ENCODE measurements at places on chromosomes 7 and 10.

DNA sequence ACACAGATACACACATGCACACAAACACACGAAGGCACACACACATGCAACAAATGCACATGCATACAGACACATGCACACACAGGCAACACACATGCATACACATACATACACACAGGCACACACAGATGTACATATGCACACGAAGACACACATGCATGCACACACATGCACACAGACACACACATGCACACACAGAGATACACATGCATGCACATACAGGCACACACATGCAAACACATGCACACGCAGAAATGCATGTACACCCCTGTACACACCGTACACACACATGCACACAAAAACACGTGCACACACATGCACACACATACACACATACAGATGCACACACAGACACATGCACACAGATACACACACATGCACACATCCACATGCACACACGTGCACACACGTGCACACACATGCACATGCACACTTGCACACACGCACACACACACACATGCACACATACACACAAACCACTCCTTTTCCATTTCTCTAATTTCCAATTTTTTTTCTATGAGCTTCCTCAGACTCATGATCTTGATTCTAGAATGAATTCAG lies 63.3 kb upstream of the CCZ1B start:
- no peak for DNase-seq

GRCh38 chr7:157116762-157117161 lies 22.0 kb upstream of the UBE3C start:
- DNase-seq, result no peak

DNA sequence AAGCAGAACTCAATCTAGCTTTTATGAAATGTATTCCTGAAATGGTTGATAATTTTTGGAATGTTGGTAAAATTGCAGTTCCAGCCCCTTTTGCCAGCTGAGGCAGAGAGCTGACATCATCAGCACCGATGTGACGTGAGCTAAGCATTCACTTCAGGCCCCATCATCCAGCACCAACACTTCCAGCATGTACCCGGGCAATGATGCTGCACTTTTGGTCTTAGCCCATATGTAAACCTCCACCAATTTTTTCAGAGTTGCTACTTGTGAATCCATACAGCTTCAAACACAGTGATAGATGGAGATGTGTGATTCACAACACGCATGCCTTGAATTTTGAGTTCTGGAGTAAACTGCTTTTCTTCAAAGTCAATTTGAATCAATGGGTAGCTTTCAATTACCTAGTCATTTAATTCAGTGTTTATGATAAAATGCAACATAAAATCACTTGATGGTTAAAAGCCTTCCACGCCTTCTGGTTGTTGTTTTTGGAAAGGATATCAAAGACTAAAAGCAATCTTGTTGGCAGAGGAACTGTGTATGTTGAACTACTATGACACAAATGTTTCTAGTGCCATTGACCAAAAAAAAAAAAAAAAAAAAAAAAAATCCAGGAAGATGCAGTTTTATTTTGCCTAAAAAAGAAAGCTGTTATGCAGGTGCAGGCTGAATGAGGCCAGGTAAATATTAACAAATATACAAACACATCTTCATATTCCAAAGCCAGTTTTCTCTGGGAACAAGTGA lies 73.9 kb downstream of the NRP1 start:
- no peak for DNase-seq

DNA sequence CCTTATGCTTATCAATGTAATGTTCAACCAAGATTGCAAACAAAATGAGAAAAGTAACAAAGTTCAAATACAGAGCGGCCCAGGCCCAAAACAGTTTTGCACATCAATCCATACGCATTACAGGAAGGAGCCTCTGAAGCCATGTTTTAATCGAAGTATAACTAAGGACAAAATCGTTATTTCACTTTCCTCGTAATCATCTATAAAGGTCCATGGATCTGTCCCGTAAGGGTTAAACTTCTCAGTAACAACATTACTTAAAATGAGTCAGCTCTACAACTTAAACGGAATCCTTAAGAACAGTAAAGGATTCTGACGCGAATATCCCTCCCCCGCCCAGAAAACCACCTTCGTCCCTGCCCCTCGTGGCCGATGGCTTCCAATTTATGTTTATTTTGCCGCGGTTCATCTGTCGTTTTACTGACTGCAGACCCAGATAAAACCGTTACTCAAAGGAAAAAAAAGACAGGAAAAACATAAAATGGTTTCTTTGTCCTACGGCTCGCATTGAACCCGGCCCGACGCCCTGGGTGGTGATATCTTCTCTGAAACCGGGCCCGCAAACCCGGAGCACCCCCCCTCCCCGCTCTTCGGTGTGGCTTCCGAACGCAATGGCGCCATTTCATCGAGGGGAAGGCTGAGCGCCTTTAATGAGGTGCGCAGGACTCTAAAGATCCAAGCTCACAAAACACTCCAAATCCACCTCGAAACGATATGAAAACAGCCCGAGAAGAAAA lies 1.1 kb downstream of the HNRNPA2B1 start:
- peak; percentile 62 for DNase-seq

GRCh38 chr10:108454224-108454623 lies 1289.7 kb upstream of the SORCS1 start:
- no peak for DNase-seq

DNA sequence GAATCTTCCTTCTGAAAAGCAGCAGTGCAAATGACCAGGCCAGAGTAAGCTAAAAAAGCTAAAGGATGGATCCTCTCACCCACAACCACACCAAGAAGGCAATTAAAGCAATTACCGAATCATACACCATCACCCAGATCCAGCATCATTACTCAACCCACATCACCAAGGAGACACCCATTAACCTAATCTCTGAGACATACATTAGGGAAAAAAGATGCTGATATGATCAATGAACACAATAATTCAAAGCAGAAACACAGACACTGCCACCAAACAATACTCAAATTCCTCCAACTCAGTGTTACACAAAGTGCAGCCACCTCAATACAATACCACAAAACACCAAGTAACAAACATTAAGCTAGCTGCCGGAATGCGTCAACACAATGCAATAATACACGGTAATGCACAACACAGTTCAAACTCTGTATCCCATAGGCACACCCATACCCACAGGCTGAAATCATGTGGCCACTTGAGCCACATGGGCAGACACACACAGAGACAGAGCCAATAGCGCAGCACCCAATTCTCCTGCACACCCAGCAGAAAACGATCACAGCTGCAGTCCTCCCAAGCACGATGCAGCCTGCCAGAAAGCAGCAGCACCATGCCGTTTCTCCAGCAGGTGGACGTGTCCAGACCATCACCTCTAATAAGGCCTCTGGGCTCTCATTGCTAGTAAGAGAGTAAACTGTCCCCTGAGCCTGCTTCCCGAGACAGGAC lies 21.5 kb downstream of the PAX2 start:
- no peak for DNase-seq

DNA sequence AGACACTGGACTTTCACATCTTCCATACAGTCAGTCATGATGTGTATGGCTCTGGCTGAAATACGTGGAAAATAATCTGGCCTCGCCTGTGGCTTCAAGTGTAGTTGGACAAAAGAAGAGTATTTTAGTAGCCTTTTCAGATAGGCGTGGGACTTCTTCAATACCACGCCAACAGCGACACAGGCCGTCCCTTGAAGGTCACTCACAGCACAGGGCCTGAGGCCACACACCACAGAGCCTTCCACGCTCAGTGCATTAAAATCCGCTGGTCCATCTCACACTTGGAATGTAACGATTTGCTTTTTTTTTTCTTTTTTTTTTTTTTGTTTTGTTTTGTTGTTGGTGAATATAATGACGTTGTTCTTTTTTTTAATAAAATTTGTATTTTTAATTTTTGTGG lies 51.8 kb upstream of the SUN1 start:
- no peak for DNase-seq

- DNase-seq, result peak; percentile 33
Observed at GRCh38 chr10:86506499-86506898, 15.1 kb downstream of the WAPL start.

- no peak for DNase-seq
Observed at GRCh38 chr7:34497153-34497777, 160.8 kb upstream of the NPSR1 start.

GRCh38 chr10:71743089-71743838 lies 23.7 kb upstream of the C10orf105 start:
- DNase-seq, result no peak

DNA sequence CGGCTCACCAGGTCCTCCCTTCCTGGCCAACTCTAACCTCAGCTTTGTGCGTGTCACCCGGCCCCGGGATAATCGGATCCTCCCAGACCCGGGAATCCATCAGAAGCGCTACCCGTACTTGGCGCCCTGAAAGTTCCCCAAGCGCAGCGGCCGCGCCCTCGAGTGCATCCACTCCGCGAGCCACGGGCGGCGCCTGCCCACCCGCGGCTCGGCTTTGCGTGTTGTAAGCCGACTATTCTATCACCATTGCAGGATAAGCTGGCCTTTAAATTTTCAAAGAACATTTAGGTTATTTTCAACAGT lies 35.7 kb upstream of the EBLN1 start:
- no peak for DNase-seq

DNA sequence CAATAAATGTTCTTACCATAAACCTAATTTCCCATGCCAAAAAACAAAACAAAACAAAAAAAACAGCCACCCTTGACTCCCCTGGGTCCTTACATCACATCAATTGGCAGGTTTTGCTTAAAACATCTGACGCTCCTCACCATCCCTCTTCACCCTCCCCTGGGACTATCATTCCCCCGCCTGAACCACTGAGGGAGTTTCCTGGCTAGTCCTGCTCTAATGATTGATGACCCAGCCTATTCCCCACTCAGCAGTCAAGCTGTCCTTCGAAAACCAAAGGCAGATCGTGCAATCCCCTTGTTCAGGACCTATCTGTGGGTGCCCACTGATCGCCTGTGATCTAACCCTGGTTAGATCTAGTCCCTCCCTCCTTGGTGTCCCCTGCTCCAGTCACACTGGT lies 11.2 kb upstream of the FRMPD2 start:
- DNase-seq, result no peak

DNA sequence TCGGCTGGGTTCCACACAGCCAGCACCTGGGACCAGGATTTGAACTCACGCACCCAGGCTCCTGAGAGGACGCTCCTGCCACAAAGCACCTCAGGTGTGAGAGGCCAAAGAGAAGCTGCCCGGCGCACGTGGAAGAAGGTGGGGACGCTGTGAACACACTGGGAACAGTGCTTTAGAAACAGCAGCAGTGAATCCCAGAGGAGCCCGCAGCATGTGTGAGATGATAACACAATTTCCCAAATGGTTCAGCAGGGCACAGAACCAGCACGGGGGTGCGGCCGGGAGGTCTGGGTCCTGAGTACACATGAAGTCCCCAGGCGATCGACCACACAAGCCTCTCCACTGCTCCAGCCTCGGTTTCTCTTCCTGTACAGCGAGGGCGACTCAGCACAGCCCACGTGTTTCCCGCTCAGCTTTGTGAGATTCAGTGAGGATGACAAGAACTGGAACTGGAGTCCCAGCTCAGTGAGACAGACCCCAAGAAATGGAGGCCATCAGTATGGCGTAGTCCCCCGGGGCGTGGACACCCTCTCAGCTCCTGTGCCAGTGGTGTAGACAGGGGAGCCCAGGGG lies 188.3 kb downstream of the MAD1L1 start:
- DNase-seq, result no peak

DNA sequence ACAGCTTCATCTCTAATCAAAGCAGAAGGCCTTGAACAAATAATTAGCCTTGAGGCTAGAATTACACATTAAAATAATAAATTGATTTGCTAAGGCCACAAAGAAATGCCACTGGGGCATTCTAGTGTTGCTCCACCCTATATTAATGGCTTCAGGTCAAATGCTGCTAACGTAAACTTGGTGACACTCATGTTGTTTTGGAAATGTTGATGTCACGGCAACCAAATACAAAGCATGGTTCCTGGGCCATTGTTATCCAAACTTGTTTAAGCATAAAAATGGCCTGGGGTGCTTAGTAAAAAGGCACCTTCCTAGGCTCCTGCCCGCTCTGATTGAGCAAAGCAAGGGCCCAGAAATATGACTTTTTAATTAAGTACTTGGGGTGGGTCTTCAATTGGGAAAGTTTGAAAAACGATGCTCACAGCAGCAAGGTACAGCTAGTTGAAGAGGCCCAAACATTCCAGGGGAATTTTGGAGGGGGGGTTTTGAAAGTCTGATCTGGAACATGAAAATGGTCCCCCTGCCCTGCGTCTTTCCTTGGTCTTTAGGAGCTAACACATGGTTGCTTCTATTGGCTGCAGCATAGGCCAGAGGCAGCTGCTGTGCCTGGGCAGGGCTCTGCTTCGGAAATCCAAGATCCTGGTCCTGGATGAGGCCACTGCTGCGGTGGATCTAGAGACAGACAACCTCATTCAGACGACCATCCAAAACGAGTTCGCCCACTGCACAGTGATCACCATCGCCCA lies 67.8 kb downstream of the ABCC2 start:
- DNase-seq, result no peak

DNA sequence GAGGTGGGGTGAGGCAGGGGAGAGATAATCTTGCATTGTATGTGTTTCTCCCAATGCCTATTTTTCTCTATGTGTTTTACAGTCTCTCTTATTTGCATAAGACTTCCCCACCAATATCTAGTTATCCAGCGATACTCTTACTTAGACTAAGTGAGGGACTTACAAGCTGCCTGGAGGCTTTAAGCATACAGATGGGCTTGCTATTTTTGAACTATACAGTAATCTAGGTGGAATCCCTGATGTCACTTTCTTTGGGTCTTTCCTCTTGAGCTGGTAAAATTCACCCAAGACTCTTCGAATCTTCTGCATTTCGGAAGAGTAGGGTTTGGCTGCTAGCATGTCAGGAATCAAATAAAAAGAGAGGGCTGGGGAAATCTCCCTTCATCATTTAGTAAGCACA lies 76.6 kb downstream of the NDUFB2 start:
- DNase-seq, result no peak

- DNase-seq, result no peak
Observed at GRCh38 chr10:100761191-100761590, 15.8 kb downstream of the PAX2 start.

GRCh38 chr7:84720456-84721097 lies 466.3 kb downstream of the SEMA3D start:
- peak; percentile 58 for DNase-seq

Data from NCI-H226 (cell line).